SK-N-SH treated with all-trans-retinoic acid at 6 μM for 48 hours (cell line): ENCODE measurements at places on chromosomes 2 and 18.

DNA sequence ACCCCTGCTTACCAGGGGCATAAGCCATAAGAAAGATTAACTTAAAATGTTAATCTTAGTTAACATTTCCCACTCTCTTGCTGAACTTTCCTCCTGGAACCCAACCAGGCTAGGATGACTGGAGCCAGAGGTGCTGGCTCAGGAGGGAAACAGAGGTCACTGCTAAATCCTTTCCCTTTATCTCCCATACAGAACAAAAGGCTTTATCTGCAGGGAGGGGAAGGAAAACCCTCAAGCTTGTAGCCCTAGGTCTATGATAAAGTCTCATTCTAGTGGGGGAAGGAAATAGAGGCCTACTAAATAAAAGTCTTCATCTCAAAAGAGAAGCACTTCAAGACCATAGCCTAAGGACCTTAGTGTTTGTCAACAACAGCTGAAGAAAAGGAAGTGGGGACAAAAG lies 18.6 kb downstream of the HIBCH start:
- ATAC-seq, result no peak

DNA sequence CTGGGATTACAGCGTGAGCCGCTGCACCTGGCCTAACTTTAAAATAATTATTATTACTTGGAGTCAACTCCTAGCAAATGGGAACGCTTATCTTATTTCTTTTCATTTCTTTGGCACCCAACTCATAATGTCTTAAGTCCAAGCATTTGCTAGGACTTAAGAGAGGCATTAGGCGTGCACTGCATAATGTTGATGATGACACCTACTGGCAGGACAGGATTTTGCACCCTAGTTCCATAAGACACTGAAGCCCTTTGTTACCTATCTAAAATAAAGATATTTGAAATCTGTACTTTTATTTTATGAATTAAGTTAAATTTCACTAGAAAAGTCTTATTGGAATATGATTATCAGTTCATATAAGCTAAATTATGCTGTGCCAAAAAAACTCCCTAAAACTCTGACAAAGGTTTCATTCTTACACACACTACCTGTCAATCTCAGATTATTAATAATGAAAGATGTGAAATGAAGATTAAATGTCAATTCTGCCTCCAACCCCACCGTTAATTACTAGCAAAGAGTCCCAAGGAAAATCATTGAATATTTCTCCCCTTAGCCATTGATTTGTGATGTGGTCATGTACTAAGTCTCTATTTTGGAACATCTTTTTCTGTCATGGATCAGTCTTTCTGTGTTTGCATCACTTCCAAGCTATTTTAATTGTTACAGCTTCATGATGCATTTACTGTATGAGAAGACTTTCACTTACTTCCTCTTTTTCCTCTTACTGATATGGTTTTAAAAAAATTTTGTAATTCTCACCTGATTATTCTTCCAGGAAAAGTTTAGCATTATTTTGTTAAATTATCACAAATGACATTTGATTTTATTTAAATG lies 12.7 kb upstream of the CDH2 start:
- peak; percentile 47; the same call in 1 of the 3 replicates for ATAC-seq

- ATAC-seq, result no peak
These were observed 57.2 kb upstream of the LDLRAD4 start for GRCh38 chr18:13161276-13161899.

- no peak for ATAC-seq
These were observed 16.6 kb downstream of the DPP4 start for GRCh38 chr2:162057426-162057825.

DNA sequence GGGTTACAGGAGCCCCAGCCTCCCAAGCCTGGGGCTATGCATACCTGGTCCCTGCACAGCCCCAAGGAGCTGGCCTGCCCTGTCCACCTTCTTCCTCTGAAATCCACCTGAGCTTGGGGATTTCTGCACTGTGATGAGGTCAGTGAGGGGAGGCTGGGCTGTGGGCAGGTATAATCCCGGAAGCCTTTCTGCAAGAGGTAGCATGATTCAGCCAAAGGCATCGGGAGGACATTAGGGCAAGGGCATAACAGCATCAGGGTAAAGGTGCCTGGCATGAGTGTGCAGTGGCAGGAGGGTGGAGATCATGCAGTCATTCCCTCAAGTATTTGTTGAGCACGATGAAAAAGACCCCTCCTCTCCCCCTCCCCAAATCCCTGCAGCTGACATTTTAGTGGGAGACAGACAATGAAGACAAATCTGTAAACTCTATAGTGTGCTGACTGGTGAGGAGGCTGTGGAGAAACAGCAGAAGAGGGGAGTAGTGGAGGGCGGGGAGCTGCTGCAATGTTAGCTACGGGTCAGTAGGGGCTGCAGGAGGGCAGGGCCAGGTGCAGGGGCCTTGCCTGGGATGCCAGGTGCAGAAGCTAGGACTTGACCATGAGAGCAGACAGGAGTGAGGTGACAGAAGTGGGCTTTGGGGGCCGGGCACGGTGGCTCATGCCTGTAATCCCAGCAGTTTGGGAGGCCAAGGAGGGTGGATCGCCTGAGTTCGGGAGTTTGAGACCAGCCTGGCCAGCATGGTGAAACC lies 18.7 kb downstream of the ZFP36L2 start:
- ATAC-seq, result peak; percentile 46; the same call in 1 of the 3 replicates

DNA sequence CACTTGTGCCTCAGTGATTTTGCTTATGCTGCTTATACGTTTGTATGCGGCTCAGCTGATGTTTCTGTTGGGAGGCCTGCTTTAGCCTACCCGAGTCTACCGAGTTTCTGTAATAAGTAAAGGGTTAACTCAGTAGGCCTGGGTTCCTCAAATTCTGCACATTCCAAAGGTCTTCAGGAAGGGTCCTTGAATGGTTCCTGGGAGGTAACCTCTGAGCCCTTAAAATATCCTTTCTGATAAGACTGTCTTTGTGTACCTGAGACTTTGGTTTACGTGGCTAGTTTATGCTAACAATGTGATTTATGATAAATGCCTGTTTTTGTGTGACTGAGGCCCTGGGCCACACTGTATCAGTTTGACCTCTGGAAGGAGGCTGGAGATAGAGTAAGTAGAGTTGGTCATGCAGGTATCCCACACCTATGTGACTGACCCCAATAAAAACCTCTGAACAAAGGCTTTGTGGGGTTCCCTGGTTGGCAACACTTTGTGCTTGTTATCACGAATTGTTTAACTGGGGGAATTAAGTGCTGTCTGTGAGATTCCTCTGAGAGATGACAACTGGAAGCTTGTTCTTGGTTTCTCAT lies 18.9 kb upstream of the PNPT1 start:
- no peak for ATAC-seq
